Fibroblast of lung (primary cell): ENCODE measurements at places on chromosomes 11 and 22. TPM values are rescaled to one million over a fixed set of nuclear protein-coding genes. Genes with fewer than 3 reads are reported as not detected.

Gene LMO1
- not detected in 2 replicates for total RNA-seq

Gene FLRT1
- 0.17 and 0.26 TPM in 2 replicates for total RNA-seq

Gene OR56A1
- total RNA-seq: not detected in 2 replicates

Gene PIWIL4
- total RNA-seq: 3.3 and 3.6 TPM in 2 replicates

Gene IMMP1L
- 5.4 and 10.2 TPM in 2 replicates for total RNA-seq

Gene TRIM6
- total RNA-seq: 4.9 and 8.6 TPM in 2 replicates

Gene MPZL3
- 0.26 and 0.33 TPM in 2 replicates for total RNA-seq

Gene OR2AT4
- not detected in 2 replicates for total RNA-seq

Gene OR5P2
- total RNA-seq: 0.17 TPM in 1 of 2 replicates, not detected in the other

Gene APOA5
- not detected in 2 replicates for total RNA-seq

Gene PKDREJ
- total RNA-seq: under 0.01 TPM in 2 replicates

Gene KRTAP5-2
- total RNA-seq: not detected in 2 replicates

Gene OR4S2
- total RNA-seq: not detected in 2 replicates

Gene TEX12
- 0.17 TPM in 1 of 2 replicates, not detected in the other for total RNA-seq
